AG10803 (cell line): ENCODE measurements at places on chromosomes 4 and X.
A peak's percentile ranks its signal among the peaks of the same experiment; 100 is the strongest.

- no peak for DNase-seq
Measured at GRCh38 chr4:148016063-148016637, 284.3 kb downstream of the ARHGAP10 start.

DNA sequence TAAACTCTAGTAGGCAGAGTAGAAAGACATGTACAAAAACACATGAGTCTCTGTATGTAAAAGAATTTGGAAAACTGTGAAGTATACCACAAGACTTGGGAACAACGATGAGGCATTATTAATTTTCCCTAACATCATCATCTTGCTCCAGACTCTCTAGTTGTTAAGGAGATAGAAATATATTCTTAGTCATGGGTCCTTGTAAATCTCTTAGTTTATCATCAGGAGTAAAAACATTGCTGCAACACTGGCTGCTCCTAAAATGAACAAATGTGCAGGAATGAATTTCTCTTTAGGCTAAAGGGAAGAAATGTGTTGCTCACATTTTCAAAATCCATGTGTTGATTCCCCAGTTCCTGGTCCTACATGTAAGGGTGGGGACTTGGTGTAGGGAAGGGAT is 384.6 kb downstream of the STIM2 start:
- no peak for DNase-seq

DNA sequence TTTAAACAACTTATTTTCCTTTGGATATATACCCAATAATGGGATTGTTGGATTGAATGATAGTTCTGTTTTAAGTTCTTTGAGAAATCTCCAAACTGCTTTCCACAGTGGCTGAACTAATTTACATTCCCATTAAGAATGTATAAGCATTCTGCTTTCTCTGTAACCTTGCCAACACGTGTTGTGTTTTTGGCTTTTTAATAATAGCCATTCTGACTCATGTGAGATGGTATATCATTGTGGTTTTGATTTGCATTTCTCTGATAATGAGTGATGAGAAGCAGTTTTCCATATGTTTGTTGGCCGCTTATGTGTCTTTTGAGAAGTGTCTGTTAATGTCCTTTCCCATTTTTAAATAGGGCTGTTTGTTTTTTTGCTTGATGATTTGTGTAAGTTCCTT is 155.6 kb upstream of the PITX2 start:
- DNase-seq, result no peak

DNA sequence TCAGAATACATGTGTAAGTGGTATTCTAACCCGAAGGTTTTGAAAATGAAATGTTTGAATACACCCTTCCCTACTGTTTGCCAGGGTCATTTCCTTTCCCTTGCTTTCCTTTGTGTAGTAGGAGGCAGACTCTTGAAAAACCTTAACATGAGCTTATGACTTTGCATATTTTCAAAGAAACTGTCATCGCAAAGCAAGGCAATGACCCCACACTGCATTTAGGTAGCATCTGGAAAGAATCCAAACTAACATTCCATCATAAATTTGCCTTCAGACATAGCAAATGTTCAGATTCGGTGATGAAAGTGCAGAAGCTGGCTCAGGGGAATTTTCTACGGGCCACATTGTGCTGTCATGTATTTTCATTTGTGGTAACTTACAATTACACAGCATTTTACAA is 32.3 kb downstream of the SH2D1A start:
- no peak for DNase-seq

GRCh38 chr4:189235599-189235998 is 705.1 kb upstream of the FRG1 start:
- DNase-seq, result no peak

GRCh38 chrX:122248681-122249080 is 935.4 kb upstream of the GRIA3 start:
- peak; percentile 12 for DNase-seq

- no peak for DNase-seq
Measured at GRCh38 chr4:1404573-1405253, 1.5 kb downstream of the NKX1-1 start.

DNA sequence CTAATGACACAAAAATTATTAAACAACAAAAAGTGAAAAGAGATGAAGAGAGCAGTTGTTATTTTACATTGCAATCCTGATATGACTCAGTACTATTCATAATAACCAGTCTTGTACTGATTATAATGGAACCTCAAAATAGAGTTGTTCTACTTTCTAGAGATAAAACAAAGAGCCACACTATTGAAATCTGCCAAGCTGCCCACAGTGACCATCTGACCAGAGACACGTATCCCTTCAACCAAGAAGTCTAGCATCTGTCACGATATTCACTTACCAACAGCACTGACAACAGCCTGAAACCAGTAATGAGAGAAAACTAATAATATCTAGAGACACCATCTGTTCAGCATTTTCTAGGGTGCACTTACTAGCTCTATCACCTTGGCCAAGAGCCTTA is 466.7 kb downstream of the NKX6-1 start:
- no peak for DNase-seq

DNA sequence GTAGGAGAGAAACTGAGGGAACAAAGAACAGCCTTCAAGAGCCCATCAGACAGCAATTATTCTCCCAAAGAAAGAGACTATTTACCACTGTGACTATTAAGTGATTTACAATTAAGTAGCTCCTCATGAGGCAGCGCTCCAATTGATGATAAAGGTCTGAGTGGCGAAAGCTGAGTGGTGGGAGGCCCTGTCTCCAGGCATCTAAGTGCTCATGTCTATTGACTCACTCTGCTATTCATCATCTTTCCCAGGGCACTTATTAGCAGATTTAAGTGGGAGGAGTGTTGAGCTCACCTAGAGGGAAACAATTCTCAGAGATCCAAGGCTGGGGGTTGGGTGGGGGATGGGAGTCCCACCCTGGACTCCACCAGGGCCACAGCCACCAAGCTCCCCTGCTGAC is 23.3 kb downstream of the AMER1 start:
- DNase-seq, result no peak

- no peak for DNase-seq
Measured at GRCh38 chr4:176504118-176504517, 184.4 kb downstream of the SPCS3 start.

DNA sequence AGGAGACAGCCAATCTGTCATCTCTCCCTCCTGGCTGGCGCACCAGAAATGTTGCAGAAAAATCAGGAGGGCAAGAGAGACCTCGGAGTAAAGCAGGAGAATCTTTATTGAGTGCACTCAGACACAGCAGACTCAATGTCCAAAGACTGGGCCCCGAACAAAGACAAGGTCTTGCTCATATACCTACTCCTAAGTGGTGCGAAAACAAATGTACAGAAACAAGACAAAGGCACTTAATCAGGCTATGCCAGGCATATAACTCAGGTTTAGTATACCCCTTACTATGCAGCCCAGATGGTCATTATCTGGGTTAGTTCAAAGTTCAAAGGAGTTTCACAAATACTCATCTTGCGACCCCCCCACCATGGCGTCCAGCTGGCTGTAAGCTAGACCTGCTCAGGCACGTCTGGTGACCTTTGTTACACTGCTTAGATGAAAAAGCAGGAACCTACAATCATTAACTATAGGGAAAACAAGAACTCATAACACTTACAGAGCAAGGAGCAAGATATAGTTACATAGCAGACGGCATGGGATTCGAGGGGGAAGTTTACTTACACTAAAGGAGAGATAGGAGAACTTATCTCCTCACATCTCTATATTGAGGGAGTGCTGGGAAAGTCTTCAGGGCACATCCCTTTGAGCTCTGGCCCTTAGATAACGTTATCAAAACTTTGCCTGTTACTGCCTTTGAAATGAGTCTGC is 27.5 kb downstream of the SULT1E1 start:
- no peak for DNase-seq

GRCh38 chrX:41308884-41309647 is 24.9 kb upstream of the DDX3X start:
- peak; percentile 22 for DNase-seq

DNA sequence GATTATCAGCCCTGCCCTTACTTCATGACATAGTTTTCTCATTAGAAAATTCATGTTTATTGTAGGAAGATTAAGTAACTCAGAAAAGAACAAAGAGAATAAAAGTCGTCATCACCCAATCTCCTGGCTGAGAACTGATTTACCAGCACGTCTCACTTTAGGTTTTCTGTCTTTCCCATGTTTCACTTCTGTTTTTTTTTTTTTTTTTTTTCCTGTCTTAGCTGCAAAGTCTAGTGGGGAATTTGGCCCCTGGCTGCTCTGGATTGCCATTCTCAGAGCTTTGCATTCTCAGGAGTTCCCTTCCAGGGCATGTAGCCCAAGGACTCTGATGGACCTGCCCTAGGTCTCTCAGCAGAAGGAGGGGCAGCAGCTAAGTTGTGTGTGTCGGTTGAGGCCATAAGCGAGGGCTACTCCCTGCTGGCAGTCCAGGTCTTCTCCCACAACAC is 57.8 kb downstream of the TMEM131L start:
- no peak for DNase-seq

- DNase-seq, result no peak
Measured at GRCh38 chrX:71053217-71053621, 14.9 kb downstream of the SNX12 start.

- no peak for DNase-seq
Measured at GRCh38 chr4:40952217-40952616, 202.5 kb downstream of the NSUN7 start.

DNA sequence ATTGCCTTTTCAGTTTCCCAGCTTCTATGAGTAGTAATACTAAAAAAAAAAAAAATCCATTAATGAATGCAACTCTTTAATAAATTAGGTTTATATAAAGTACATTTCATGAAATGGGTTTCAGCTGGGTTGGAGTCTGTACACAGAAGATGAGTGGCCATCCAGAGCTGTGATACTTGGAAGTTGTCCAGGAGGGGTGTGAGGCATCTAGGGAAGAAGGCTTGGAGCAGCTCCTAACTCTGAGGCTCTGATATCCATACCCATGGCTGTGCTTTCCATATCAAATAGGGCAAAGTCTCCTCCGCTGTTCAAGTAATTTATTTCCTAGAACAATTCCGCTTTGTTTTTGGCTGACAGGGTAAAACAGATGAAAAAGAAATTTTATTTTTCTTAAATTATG is 423.3 kb upstream of the TENM3 start:
- DNase-seq, result peak; percentile 3

- no peak for DNase-seq
Measured at GRCh38 chr4:181507938-181508337, 735.3 kb upstream of the TENM3 start.

DNA sequence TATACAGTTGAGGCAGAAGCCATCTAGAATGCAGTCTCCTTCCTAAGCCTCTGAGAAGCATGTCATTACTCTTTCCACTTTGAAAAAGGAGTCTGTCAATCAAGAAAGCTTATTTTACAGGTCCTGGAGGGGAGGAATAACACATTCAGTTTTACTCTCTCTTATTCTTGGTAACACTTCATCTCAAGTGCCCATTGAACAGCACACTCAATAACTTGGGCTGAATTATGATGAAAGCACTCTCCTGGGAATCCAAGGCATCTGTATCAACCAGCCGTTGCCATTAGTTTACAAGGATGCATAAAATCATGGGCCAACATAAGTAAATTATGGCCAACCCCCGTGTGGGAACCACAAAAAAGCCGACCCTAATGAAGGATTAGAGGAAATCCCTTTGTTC is 282.4 kb downstream of the C4orf33 start:
- DNase-seq, result no peak

- no peak for DNase-seq
Measured at GRCh38 chr4:8618421-8618820, 25.9 kb downstream of the CPZ start.

- no peak for DNase-seq
Measured at GRCh38 chrX:36310136-36310535, 390.6 kb downstream of the CFAP47 start.

DNA sequence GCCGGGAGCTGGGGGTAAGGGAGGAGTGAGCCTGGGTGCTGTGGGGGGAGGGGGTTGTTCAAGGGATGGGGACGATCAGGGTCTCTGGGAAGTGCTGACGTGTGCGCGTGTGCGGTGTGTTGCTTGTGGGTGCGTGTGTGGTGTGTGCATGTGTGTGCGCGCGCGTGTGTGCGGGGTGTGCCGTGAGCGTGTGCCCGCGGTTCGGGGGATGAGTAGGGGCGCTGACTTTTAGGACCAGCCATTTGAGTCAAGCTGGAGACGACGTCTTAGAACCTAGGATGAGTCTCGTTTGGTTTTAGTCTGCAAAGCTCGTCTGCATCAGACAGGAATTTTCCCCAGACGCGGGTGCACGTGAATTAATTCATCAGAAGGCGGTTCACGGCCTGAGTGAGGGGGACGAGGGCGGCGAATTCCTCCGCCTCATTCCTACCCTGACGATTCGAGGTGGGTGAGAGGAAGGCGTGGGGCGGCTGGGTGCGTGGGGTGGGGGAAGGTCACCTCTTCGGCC is 950 bp upstream of the TMEM271 start:
- no peak for DNase-seq

GRCh38 chr4:107035819-107036583 is at the start of gene DKK2:
Gene DKK2, minus strand, starts transcription at chr4:107036313. Its CDS starts 722 bp downstream, at chr4:107035591.
- DNase-seq, result peak; percentile 41

DNA sequence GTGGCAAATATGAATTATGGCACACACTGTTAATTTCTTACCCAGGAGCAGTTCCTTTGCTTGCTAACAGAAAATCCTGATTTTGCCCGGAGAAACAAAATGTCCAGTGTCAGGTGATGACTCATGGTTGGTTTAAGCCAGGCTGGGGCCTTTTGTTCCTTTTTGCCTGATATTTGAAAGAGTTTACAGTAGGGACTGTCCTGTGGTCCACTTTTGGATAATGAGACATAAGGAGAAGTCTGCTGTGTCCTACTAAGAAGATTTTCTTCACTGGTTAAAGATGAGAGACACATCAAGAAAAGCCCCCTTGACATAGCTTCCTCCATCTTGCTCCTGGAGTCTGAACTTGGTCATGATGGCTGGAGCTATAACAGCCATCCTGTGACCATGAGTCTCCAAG is 12.1 kb upstream of the DRD5 start:
- no peak for DNase-seq

DNA sequence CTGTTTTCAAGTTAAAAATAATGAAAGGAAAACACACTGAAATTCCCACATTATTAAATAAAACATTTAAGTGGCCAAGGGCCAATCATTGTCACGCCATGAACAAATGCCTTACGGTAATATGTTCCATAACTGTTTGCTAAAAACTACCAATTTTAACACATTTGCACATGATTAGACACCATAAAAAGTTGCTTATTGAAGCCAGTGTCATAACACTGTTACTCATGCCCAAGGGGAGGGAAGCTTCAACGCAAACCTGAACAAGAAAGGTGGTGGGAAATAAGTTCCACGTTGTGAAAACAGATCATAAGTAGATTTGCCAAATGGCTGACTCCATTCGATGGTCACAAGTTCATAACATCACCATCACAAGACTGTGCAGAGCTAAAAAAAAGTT is 739.3 kb upstream of the FAM241A start:
- peak; percentile 39 for DNase-seq
